PC-3 (cell line): ENCODE measurements at places on chromosomes 5 and 9. TPM values are rescaled to one million over a fixed set of nuclear protein-coding genes. Genes with fewer than 3 reads are reported as not detected.
A peak's percentile ranks its signal among the peaks of the same experiment; 100 is the strongest.

Gene CER1
- not detected in 2 replicates for total RNA-seq

- H3K27me3 ChIP-seq, result no peaks in the 10 kb centered on the region
- no peak for DNase-seq
- H3K27ac ChIP-seq, result no peak overlapping the region
- no peak overlapping the region for H3K4me3 ChIP-seq
- H3K36me3 ChIP-seq, result no peaks in the 10 kb centered on the region
- H3K4me1 ChIP-seq, result no peaks in the 10 kb centered on the region
These were observed 7.9 kb downstream of the QSOX2 start for GRCh38 chr9:136237486-136238341.

DNA sequence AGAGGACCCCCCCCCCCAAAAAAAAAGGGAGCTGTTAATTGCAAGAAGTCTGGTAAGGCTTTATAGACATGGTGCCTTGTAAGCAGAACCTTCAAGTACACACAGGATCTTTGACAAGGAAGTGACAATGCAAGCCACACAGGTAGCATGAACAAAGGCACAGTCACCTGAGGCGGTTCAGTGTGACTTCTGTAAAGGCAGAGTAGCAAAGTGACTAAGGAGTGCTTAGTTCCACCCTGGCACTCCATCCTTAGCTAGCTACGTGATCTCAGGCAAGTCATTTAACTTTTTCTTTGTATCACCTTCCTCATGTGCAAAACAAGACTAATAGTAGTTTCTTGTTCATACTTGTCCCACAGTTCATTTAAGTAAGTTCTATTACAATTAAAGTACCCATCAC lies 282.0 kb downstream of the PRELID2 start:
- no peak overlapping the region for H3K27ac ChIP-seq
- peaks cover 11% of the 10 kb centered on the region; the same call in 1 of the 2 replicates for H3K4me1 ChIP-seq
- H3K27me3 ChIP-seq, result no peaks in the 10 kb centered on the region
- no peak for DNase-seq
- no peaks in the 10 kb centered on the region for H3K36me3 ChIP-seq
- no peak overlapping the region for H3K4me3 ChIP-seq

GRCh38 chr9:136740971-136741882 lies 1.5 kb downstream of the LCN10 start:
- no peak overlapping the region for H3K27ac ChIP-seq
- H3K36me3 ChIP-seq, result no peaks in the 10 kb centered on the region
- peaks cover 18% of the 10 kb centered on the region for H3K27me3 ChIP-seq

GRCh38 chr5:52895572-52896413 lies 93.4 kb upstream of the ITGA2 start:
- no peaks in the 10 kb centered on the region for H3K27me3 ChIP-seq
- no peak for DNase-seq
- no peaks in the 10 kb centered on the region for H3K4me1 ChIP-seq
- no peaks in the 10 kb centered on the region for H3K36me3 ChIP-seq

DNA sequence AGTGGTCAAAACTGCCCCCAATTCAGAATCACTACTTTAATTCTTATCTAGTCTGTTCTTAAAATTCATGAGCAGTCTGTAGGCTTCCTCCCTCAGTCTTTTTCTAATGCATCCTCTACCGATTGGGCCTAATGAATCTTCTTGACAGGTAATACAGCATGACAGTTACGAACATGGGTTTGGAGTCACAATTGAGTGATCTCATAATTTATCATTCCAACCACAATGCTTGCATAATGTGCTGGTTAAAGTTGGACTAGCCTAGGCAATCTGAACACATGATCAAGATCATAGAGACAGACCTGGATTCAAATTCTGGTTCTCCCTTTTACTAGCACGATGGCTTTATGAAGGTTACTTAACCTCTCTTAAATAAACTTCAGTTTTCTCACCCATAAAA lies 33.1 kb upstream of the SETD9 start:
- no peaks in the 10 kb centered on the region for H3K27me3 ChIP-seq
- peaks cover 6% of the 10 kb centered on the region; the same call in 1 of the 2 replicates for H3K36me3 ChIP-seq
- H3K27ac ChIP-seq, result no peak overlapping the region
- H3K4me3 ChIP-seq, result no peak overlapping the region
- peak; percentile 22 for DNase-seq

- no peak overlapping the region for H3K27ac ChIP-seq
- H3K36me3 ChIP-seq, result no peaks in the 10 kb centered on the region
- H3K4me3 ChIP-seq, result no peak overlapping the region
These were observed 652.3 kb upstream of the FTMT start for GRCh38 chr5:121199216-121199999.

Gene SAXO1
- total RNA-seq, result not detected in 2 replicates

GRCh38 chr5:123455095-123455494 lies 31.9 kb upstream of the CEP120 start:
- no peak overlapping the region for H3K4me3 ChIP-seq
- H3K36me3 ChIP-seq, result no peaks in the 10 kb centered on the region
- H3K27ac ChIP-seq, result no peak overlapping the region
- peaks cover 8% of the 10 kb centered on the region for H3K4me1 ChIP-seq
- DNase-seq, result no peak

DNA sequence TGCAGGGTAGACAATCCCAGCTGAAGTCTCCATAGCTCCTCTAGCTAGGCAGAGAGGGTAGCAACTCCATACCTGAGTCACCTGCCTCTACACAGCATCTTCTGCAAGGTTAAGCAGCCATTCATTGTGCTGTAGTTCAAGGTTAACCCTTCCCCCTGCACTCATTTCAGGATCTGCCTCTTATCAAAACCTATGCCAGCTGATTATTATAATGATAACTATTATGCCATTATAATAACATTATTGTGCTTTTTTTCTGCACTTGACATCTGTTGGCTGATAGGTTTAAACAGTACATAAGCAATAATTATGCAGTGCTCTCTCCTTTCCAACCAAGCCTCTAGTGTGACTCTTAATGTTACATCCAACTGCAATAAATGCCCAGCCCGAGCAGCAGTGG lies 17.3 kb downstream of the SIL1 start:
- H3K27ac ChIP-seq, result no peak overlapping the region
- H3K27me3 ChIP-seq, result no peaks in the 10 kb centered on the region
- H3K4me3 ChIP-seq, result no peak overlapping the region
- no peaks in the 10 kb centered on the region; the same call in 1 of the 2 replicates for H3K4me1 ChIP-seq
- H3K36me3 ChIP-seq, result no peaks in the 10 kb centered on the region

DNA sequence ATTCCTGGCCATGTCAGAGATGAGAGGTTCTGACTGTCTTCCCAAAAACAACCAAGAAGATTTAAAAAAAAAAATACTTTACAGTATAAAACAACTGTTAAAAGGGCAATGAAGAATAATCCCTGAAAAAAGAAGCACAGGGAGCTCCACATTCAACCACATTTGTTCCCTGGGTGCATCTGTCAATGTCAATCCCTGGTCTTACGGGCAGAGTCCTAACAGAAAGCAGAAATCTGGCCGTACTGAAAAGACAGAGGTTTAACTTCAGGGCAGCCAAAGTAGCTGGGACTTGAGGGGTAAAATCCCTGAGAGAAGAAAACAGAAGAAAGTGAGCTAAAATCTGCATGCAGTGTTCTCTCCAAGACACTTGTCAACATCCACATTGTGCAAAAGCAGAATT lies 76.6 kb downstream of the RICTOR start:
- no peak for DNase-seq
- no peak overlapping the region for H3K4me3 ChIP-seq
- H3K27me3 ChIP-seq, result no peaks in the 10 kb centered on the region
- no peak overlapping the region for H3K27ac ChIP-seq
- peaks cover 6% of the 10 kb centered on the region; the same call in 1 of the 2 replicates for H3K36me3 ChIP-seq

GRCh38 chr5:36300927-36301540 lies 668 bp downstream of the RANBP3L start:
- no peaks in the 10 kb centered on the region for H3K36me3 ChIP-seq
- H3K4me3 ChIP-seq, result no peak overlapping the region; the same call in 1 of the 2 replicates
- peak; percentile 76 for DNase-seq
- H3K4me1 ChIP-seq, result peaks cover 28% of the 10 kb centered on the region

Gene SH3TC2
- 32.0 and 40.0 TPM in 2 replicates for total RNA-seq

Gene CDH9
- total RNA-seq, result not detected in 2 replicates

- no peak overlapping the region for H3K4me3 ChIP-seq
- no peak for DNase-seq
- no peak overlapping the region for H3K27ac ChIP-seq
These were observed 28.0 kb upstream of the NFIL3 start for GRCh38 chr9:91451431-91452270.

GRCh38 chr9:125942125-125942524 lies 195.0 kb downstream of the PBX3 start:
- DNase-seq, result no peak
- H3K36me3 ChIP-seq, result no peaks in the 10 kb centered on the region
- H3K27ac ChIP-seq, result no peak overlapping the region
- no peak overlapping the region for H3K4me3 ChIP-seq

- H3K27me3 ChIP-seq, result no peaks in the 10 kb centered on the region
- H3K4me3 ChIP-seq, result peak overlapping the region; percentile 97
- peaks cover 6% of the 10 kb centered on the region; the same call in 1 of the 2 replicates for H3K4me1 ChIP-seq
- DNase-seq, result no peak
- peak overlapping the region; percentile 91 for H3K27ac ChIP-seq
These were observed 876 bp downstream of the CAAP1 start for GRCh38 chr9:26891726-26892125.

Gene OR2K2
- 0.26 TPM in 1 of 2 replicates, not detected in the other for total RNA-seq
